Stimulated activated CD4-positive, alpha-beta T cell treated with anti-CD3 and anti-CD28 coated beads, Interleukin-4, amount 100 ng/mL, for 4 hours (primary cell): ENCODE measurements at places on chromosomes 3 and 15.

DNA sequence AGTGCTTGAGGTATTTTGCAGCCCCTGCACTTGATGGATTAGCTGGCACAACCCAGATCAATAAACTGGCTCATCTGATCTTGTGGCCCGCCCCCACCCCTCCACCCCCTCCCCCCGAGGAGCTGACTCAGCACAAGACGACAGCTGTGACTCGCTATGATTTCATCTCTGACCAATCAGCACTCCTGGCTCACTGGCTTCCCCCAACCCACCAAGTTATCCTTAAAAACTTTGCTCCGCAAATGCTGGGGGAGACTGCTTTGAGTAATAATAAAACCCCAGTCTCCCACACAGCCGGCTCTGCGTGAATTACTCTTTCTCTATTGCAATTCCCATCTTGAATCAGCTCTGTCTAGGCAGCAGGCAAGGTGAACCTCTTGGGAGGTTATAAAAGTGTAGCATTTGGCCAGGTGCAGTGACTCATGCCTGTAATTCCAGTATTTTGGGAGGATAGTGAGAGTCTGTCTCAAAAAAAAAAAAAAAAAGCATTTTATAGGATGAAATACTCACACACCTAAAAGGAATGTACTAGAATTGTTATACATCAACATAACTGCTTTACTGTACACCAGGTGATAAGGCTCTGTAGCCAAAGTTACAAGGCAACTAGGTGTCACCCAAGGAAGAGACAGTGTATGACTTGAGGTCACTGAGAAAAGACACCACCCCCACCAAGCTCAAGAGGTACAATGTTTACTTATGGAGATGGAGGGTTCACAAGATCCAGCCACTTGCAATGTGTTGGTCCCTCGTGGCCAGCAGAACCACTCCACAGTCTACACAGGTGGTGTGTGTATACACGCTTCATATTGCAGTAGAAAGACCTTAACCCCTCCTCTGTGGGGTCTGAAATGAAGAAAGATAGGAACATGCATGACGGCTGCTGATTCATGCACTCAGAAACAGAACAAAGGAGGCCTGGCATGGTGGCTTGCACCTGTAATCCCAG lies 8.6 kb downstream of the ZNF445 start:
- DNase-seq = peak; percentile 29

- no peak for DNase-seq
Measured at GRCh38 chr15:101316529-101316928, 21.5 kb upstream of the SNRPA1 start.

GRCh38 chr15:44010089-44010488 lies 183.3 kb downstream of the WDR76 start:
- DNase-seq = no peak

DNA sequence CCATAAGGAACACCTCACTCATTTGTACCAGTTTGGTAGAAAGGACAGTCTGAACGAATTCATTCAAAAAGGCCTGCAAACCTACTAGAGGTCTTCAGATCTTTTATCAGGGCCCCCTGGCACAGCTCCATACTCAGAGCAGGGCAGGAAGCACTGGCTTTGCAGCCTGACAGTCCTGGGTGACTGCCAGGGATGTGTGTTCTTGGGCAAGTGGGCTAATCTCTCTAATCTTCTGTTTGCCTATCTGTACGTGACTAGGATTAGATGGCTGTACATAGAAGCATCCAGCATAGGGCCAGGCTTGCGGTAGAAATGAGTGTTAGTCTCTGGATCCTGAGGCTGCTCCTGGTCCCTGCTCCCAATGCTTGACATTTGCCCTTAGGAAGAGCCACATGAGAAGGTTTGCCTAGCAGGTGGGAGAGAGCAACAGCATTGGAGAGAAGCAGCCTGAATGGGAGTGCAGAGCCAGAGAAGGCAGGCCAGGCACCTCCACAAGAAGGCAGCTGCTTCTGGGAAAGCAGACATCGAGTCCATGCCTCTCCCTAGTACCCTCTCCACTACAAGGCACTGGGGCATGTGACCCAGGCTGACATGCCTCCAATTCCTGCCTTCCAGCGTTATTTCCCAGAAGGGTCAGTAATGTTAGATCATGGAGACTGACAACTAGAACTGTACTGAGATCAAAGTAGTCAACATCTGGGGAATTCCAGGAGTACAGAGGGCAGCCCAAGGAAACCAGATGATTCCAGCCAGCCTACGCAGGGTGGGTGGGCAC lies 1.0 kb upstream of the CXCR6 start:
- DNase-seq = no peak

GRCh38 chr15:28191832-28192231 lies 92.7 kb upstream of the OCA2 start:
- DNase-seq = no peak

- no peak for DNase-seq
Measured at GRCh38 chr3:197420115-197420514, 121.7 kb upstream of the DLG1 start.

- no peak for DNase-seq
Measured at GRCh38 chr3:131591394-131592014, 88.7 kb upstream of the MRPL3 start.

- no peak for DNase-seq
Measured at GRCh38 chr15:43194795-43195194, 9.6 kb downstream of the CCNDBP1 start.

GRCh38 chr3:16181361-16181760 lies 6.9 kb downstream of the GALNT15 start:
- DNase-seq = no peak

DNA sequence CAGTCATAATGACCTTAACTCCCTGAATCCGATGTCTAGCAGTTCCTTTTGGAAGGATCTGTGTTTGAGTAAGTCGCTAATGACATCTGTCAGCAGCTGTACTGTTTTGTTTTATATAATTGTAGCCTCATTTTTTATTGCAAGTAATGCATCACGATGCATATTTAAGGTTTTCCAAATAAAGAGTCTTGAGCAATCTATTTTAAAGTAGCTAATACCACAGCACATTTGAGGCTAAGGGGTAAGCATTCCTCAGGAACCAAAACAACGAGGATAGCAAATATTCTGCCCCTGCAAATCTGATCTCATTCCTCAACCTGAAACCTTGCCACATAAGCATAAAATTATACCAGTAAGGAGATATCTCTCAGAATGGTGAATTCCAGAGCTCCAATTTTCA lies 98.7 kb downstream of the TBC1D5 start:
- DNase-seq = no peak

- no peak for DNase-seq
Measured at GRCh38 chr3:17771177-17772017, 29.0 kb upstream of the TBC1D5 start.

DNA sequence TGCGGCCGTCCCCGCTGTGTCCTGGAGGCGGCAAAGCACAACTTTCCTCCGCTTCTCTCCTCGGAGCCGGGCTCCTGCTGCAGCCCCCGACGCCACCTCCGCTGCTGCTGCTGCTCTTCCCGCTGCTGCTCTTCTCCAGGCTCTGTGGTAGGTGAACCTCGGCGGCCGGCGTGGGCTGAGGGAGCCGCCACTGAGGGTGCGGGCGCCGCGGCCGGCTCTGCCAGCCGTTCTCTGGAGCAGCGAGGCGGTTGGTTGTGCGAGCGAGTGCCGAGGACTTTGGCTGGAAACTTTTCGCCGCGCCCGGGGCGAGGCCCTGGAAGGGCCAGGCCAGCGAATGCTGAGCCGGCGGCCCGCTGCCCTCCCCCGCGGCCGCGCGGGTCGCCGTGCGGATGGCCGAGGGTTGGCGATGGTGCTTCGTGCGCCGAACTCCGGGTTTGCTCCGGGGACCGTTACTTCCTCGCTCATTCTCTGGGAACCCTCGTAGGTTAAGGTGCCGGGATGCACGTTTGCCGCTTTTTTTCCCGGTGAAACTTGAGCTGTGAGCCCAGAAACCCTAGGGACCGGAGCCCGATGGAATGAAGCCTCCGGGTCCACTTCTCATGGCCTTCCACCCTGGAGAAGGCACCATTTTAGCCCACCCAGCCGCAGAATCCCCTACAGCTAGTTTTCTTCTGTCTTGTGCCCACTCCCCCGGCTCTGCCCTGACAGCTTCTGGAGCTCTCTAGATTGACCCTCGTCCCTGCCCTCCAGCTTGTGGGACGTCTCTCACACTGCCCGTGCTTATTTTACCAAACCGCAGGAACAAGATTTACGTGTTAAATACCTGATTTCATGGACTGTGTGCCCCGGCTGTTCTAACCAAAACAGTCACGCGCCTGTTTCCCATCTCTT lies 660 bp downstream of the NECTIN3 start:
- peak; percentile 34 for DNase-seq

DNA sequence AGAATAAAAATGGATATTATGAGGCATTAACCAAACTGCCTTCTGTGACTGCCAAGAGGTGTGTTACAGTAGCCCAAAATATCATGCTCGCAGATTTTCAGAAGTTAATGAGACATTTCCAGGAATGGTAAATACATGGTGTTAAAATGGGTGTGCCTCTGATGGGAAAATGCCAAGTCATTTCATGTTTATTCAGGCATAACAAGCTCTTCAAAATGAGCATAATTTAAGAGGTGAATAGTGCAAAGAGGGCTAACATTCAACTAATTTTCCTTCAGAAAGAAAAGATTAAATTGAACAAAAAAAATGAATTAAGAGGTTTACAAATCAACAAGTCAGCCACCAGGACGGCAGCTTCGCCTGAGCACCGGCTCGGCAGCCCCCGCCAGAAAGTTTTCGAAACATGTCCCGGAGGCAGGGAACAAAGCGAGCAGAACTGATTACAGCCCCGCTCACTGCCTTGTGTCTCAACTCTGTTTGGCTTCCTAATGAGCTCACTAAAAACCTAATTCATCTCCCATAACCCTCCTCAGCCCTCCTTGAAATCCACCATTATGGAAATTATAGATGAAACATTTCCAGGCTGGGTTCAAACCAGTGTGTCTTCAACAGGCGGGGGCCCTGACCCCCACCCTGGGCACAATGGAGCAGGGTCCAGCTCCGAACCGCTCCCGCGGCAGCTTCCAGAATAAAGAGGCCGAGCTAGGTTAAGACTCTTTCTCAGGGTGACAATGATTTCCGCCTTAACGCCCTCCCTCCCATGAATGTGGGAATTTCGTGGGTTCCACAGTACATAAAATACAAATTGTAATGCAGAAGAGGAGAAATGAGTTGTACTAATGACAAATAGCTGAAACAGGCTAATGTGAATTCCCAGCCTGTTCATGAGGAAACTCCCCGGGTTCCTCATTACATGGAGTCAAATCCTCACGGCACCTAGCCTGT lies 43.9 kb downstream of the MEIS2 start:
- DNase-seq = no peak

GRCh38 chr15:45230245-45230965 lies 21.6 kb upstream of the SLC28A2 start:
- no peak for DNase-seq

- no peak for DNase-seq
Measured at GRCh38 chr15:101490922-101491733, 1.6 kb upstream of the PCSK6 start.

DNA sequence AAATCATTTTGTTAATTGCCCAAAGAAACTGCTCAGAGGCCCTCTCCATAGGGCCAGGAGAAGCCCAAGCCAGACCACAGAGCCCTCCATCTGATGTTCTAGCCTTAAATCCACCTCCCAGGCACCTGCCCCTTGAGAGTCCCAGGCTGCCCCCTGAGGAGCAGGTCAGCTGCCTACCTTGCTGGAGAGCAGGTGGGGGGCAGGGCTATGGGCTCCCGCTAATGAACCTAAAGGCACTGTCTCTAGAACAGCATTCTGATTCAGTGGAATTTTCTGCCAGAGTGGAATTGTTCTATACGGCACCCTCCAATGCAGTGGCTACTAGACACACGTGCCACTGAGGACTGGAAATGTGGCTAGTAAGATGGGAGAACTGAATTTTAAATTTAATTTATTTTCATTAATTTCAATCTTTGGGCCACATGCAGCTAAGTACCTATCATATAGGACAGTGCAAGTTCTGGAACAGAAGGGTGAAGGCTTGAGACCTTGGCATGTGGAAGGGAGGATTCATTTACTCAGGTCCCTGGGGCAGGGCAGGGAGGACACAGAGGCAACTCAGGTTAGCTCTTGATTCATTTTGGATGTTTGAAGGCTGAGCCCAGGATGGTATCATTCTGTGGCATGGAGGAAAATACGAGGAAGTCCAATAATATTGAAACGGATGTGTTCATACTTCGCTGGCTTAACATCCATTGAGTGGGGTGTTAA lies 11.4 kb downstream of the AMOTL2 start:
- DNase-seq = no peak

GRCh38 chr3:66572090-66572675 lies 71.4 kb upstream of the LRIG1 start:
- DNase-seq = no peak

- DNase-seq = no peak
Measured at GRCh38 chr3:15345608-15346137, 13.3 kb upstream of the SH3BP5 start.

DNA sequence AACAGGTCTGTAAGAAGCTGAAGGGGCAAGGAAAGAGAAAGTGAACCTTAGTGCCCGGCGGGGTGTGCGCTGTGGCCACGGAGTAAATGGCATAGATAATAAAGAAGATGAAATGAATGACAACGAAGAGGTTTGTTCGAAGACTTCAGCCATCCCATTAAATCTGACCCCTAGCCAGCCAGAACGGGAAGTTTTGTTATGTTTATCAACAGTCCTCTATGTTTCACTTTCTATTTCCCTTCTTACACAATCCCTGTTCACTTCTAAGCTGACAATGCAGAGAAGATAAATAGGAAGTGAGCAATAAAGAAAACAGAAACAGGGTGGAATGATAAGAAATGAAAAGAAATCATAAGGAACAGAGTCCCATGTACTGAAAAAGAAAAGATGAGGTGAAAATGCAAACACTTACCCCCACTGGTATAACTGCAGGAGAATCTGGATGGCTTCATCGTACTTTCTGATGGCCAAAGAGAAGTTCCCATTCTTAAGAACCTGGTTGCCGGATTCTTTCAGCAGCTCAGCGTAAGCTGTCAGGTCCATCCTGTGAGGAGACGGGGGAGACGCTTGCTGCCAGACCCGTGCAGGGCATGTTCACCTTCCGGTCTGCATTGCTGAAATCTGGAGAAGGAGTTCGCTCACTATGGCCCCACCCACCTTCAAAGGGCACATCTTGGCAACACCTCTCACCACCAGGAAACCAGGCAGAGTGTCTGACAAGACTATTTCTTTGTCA lies 36.8 kb downstream of the TRANK1 start:
- DNase-seq = peak; percentile 60

DNA sequence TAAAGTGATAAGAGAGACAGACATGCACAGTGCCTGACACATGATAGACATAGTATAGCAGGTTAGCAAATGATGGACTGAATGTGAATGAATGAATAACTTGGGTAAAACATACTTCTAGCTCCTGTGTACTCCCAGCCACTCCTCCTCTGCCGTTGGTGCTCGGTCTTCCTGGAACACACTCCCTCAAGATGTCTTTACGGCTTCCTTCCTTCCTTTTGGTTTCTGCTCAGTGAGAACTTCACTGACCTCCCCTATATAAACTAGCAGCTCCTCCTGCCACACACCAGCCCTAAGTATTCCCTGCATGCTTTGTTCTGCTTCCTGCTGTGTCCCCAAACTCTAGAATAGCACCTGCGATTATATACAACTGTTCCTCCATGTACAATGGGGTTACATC lies 50.2 kb downstream of the RAD54L2 start:
- no peak for DNase-seq

DNA sequence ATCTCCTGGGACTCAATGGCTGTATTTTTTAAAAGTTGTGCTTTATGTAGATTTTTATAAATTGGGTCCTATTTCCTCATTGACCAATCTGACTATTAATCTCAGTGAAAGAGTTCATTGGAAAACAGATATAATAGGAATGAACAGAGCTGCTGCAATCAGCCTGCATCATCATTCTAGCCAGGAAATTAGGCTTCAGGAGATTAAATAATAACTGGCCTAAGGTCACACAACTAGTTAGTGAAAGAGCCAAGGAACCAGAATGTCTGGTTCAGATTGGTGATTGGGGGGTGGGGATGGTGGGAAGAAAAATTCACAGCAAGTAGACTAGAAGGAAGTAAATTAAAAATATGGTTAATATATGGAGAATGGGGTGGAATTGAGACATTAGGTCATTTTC lies 180.9 kb upstream of the ROPN1 start:
- DNase-seq = no peak
